Sciatic nerve (tissue), 2 donors: ENCODE measurements at places on chromosomes 12 and 14. TPM values are rescaled to one million over a fixed set of nuclear protein-coding genes. Genes with fewer than 3 reads are reported as not detected.

Gene ZBTB42
- 3.6 TPM for total RNA-seq

Gene AQP5
- 0.71 TPM for total RNA-seq

Gene KRT80
- total RNA-seq, result 0.13 TPM

Gene TULP3
- 38.8 TPM for total RNA-seq

Gene DAAM1
- 68.6 TPM for total RNA-seq

- no peak for DNase-seq
These were observed 29.1 kb downstream of the SYNE2 start for GRCh38 chr14:63881926-63882325.

DNA sequence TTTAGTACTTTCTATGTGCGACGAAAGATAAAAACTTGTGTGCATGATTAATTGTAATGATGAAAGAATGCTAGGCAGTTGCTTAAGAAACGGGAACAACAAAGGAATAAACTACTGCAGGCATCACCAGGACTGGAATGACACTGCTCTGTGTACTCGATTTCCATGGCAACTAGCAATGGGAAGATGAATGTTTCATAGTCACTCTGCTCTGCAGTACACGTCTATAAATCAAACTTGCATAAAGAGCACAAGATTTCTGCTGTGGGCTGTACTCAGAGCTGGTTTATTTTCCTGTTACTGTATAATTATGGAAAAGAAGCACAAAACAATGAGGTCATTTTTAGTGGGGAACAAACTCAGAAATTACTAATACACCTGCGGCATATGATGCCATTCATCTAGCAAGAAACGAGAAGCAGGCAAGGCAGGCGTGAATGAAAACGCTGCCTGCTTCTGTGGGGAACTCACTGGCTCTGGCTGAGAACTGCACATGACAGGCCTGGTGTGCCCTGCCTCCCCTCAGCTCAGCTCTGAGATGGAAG lies 41.8 kb downstream of the EFCAB11 start:
- no peak for DNase-seq

GRCh38 chr12:11564984-11565651 lies 84.4 kb upstream of the ETV6 start:
- no peak for DNase-seq

- DNase-seq, result no peak
These were observed 204 bp downstream of the HSP90AA1 start for GRCh38 chr14:102086709-102086971.

DNA sequence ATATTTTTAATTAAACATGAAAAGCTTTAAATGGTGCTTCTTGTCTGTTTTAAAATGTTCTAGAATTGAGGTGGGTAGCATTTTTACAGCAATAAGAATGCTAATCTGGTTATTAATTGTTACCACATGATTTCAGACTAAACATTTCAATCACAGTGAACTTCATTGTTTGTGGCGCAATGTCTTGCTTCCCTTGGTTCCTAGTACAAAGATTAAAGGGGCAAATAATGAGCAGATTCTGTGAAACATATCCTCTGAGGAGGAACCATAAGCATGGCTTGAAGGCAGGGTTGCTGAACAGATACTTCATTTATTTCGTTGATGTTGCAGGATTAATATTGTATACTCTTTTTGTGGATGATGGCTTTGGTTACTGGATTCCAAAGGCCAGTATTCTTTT lies 162.1 kb downstream of the FUT8 start:
- DNase-seq, result no peak

DNA sequence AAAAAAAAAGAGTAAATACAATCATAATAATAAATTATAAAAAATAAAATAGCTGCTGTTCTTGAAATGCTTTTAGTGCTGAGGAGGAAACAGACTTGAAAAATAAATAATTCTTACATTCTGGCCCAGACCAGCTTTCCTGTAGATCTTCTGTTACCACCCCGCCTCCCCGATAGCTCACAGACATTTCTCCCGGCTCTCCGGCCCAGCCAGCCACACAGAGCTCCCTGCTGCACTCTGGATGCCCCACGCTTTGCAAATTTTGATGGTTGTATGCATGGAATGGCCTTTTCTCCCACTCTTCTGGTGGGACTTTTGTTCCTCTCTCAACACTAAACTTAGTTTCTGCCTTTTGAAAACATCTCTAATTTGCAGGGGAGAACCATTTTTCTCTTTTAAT lies 249.3 kb downstream of the ATP23 start:
- DNase-seq, result no peak

DNA sequence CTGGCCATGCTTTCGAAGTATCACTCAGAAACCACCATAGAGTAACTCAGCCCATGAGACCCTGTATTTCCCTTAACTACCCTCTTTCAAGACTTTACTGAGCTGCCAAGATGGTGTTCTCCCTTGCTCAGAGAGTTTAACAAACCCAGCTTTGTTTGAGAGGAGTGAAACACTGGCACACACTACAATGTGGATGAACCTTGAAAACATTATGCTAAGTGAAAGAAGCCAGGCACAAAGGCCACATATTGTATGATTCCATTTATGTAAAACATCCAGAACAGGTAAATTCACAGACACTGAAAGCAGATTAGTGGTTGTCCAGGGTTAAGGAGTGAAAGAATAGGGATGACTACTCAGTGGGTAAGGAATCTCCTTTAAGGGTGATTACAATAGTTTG lies 18.9 kb downstream of the SERPINA3 start:
- DNase-seq, result no peak
